Stimulated activated naive CD4-positive, alpha-beta T cell treated with Interleukin-2 at 50 U/mL for 16 hours (primary cell): ENCODE measurements at places on chromosomes 3 and 15.

- no peak for DNase-seq
Measured at GRCh38 chr3:195711813-195712534, 8.8 kb upstream of the MUC20 start.

DNA sequence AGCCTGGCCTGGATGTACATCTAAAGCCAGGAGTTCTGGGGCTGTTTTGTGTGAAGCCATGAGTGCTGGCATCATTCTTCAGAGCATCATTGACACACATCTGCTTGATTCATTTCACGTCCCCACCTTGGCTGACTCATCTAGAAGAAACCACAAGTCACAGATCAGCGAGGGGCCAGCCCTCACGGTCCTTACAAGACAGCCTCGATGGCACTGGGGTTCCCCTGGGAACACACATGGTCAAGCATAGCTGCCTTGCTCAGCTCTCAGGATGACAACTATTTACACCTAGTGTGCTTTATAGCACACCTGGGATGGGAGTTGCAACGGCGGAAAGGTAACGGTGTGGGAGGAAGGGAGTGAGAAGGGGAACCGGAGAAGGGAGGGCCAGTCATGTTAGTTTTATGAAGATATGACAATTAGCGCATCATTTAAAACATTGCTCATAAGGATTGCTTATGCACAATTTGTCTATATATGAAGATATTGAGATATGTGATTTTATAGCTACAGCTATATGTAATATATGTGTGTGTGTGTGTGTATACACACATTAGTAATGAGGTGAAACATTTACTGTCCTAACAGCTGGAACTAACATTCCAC is 227.1 kb downstream of the RPLP1 start:
- peak; percentile 12 for DNase-seq

DNA sequence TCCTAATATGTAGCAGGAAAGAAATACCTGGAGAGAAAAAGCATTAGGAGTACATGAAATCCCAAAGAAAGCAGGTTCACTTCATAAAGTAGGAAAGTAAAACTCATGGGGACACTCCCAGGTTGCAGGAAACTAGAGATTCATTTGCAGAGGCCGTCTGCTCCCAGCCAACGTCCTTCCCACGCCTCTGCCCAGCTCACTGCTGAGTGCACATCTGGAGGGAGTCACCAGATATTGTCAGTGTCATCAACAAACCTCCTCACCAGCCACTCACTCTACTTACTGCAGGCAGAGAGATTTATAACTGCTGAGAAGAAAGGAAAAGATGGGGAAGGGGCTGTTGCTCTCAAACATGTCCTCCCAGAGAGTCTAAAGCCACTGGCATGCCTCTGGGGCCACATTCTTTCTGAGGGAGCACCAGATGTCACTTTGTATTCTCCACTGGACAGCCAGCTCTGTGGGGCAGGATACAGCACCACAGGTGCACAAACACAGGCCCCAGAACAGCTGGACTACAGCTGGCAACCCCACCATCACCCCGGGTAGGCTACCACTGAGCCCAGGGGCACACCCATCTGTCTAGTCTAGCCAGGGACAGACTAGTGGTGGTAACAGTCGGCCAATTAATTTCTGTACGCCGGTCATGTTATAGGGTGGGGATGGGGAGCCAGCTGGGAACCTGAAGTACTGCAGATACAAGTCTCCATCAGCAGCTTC is 64.5 kb downstream of the NPTN start:
- DNase-seq: no peak

DNA sequence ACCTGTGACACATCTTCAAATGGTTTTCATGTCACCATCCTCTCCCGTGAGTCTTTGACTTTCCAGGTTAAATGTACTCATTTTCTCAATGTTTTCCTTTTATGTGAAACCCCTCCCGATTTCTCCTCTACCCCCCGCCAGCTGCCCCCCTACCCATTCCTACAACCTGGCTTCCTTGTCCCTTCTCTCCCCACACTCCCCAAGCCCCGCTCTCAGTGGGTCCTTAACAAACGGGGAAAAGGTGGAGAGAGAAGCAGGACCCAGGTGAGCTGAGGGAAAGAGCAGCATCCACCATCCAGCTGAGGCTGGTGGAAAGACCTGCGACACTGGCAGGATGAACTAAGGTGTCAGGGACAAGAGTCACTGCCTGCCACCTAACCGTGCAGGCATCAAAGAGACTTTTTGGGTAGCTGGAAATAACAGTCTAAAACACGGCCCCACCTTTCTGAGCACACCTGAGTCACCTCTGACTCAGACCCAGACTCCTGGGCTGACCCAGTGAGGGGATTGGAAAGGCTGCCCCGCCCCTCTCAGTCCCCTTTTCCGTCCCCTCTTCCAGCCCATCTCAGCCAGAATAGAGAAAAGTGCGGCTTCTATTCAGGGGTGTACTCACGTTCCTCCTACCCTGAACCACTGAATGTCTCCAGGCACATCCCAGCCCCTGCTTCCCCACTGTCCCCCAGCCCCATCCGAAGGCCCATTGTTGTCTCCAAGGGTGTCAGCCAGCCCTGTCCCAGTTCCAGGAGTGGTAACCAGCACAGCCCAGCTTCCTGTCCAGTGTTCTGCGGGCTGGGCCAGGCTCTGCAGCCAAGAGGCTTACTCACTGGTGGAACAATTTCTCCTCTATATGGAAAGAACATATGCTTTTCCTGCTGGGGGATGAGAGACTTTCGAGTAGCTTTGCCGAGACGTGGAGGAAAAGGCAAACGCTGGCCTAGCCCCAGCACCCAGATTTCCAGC is 20.4 kb downstream of the ISG20 start:
- DNase-seq: no peak

GRCh38 chr3:182740710-182741109 is 52.6 kb upstream of the ATP11B start:
- DNase-seq: no peak

DNA sequence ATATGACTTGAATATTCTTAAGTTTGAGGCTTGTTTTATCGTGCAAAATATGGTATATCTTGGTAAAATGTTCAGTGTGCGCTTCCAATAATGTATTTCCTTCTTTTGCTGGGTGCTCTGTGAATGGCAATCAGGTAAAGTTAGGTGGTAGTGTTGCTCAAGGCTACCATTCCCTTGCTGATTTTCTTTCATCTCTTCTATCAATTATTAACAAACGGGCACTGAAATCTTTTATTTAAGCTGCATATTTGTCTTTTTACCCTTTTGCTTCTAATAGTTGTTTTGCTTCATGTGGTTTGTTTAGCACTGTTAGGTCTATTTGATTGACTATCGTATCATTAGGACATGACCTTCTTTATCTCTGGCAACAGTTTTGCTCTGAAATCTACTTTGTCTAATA is 242.3 kb downstream of the CTNNB1 start:
- no peak for DNase-seq

GRCh38 chr3:105351821-105352220 is 14.9 kb upstream of the ALCAM start:
- no peak for DNase-seq

DNA sequence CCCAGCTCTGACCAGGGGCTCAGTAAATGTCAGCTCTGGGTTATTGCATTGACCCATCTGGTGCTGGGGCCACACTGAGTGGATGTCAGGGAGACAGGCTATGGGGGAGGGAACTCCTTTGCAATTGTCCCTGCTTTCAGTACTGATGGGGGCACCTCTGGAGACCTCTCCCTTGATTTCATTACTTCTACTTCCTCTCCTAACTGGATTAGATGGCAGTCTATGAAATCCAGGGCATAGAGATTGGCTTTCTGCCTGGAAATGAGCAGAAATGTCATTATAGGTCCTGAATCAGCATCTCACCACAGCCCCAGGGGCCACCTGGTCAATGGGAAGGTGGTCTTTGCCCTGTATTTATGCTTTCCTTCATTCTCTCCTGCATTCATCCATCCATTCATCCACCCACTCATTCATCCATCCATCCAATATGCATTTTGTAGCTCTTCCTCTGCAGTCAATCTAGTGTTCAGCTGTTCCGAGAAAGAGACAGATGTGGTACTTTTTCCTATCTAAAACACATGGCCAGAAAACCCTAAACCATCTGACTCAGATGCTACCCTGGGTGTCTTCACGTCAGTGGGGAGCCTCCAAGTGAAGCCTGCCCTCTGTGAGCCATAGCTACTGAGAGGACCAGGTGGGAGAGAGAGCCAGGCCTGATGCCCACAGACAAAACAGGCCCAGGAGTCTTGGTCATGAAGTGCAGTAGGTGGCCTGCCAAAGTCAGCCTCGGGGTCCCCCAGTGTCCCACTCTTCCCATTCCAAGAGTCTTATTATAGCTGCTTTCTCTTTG is 57.1 kb downstream of the CCDC33 start:
- no peak for DNase-seq

GRCh38 chr3:56942523-56942922 is 117.9 kb upstream of the SPATA12 start:
- no peak for DNase-seq

GRCh38 chr3:179735321-179735720 is 82.5 kb downstream of the USP13 start:
- DNase-seq: no peak

DNA sequence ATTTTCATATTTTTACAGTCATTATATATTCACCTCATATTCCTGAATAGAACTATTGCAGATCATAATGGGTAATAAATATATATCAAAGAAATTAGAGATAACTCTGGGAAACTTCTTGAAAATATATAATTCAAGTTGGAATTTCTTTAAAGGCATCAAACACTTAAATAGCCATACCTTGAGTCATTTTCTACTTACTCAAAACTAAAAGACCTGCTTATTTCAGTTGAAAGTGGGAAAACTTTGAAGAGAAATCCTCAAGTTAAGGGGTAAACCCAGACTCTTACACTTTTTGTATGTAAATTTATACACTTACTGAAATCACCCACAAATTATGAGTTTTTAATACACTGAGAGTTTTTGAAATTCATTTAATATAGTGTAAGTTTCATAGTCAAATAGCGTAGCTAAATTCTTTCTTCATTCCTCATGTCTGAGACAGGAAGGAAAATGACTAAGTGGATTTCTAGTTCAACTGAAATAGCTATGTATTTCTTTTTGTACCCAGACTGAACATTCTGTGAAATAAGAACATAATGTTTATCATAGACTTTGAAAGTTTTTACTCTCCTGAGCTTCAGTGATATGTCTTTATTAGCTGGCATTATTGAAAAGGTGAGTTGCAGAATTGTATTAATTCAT is 4.6 kb upstream of the ALCAM start:
- DNase-seq: no peak

DNA sequence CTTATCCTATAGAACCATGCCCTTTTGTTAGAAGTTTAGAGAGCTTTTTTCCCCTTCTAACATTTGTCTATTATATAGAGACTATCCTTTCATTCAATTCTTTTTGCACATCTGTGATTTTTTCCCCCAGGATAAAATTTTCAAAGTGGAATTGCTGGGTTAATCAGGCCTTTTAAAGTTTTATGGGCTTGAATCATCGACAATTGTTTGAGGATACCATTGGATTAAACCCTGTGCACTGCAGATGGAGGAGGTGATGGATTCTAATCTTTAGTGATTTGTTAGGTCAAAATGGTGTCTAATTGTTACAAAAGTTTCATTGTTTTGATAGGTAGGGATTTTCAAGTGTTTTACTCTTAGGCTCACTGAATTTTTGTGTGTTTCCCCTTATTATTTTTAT is 463.7 kb upstream of the CFAP20DC start:
- DNase-seq: no peak
